ENCODE measurements at places on chromosomes 2 and 18. TPM values are rescaled to one million over a fixed set of nuclear protein-coding genes. Genes with fewer than 3 reads are reported as not detected.

GRCh38 chr2:130355172-130355577 is 681 bp upstream of the PTPN18 start:
- peak overlapping the region; percentile 45 for H3K4me3 ChIP-seq
- DNase-seq, result no peak
- H3K36me3 ChIP-seq, result no peaks in the 10 kb centered on the region
- peak overlapping the region; percentile 37 for H3K27ac ChIP-seq
- H3K4me1 ChIP-seq, result peaks cover 2% of the 10 kb centered on the region

DNA sequence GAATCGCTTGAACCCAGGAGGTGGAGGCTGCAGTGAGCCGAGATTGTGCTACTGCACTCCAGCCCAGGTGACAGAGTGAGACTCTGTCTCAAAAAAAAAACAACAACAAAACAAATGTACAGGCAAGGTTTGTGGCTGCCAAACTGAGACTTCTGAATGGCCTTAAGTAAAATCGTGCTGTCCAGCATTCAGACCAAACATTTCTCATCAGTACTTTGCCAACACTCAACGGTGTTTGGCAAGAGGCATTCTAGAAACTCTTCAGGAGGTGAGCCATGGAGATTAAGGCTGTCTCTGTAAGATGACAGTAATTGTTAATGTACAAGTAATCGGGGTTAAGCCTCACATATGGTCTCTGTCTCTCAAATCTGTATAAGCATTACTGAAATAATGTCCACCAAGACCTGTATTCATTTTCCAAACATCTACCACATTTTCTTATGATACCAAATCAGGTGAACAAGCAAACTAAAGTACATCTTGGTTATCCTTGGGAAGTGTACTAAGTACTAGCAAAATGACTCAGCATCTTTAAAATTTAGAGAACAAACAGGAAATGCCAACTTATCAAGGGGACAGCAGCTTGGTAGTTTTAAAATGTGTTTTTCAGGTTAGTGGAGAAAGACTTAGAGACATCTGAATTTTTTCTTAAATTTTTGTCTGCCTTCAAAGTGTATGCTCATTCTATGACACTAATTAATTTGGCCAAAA is 29.3 kb downstream of the SERPINE2 start:
- no peak overlapping the region for H3K4me3 ChIP-seq
- no peaks in the 10 kb centered on the region for H3K27me3 ChIP-seq
- peaks cover 4% of the 10 kb centered on the region for H3K4me1 ChIP-seq

DNA sequence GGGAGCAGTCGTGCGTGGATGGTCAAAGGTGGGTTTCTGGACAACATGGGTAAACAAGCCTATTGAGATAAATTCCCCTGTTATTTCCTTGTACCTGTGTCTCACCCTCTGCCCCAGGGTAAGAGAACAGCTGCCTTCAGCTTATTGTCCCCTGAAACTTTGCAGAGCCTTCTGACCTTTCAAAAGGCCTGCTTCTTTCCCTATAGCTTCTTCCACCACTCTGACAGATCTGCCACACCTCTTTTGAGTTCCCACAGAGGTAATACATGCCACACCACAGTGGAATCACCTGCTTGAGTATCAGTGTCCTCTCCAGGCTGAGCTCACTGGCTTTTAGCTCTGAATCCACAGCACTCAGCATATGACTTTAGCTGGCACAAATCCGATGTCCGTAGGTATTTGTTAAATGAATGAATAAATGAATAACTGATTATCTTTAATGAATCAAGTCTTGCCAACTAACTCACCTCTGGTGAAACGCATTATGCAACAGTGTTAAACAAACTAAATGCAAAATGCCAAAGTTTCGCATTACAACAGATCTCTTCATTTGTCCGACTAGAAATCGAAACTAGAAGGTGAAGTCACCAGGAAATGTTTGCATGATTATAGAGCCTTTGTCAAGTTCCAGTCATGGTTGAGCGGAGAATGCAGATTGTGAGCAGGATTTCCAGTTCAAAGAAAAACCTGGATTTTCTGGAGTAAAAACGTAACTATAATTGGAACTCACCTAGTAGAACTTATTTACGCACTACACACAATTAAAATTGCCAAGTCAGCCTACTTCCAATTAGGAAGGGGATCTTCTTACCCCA is 16.4 kb downstream of the DYNAP start:
- no peaks in the 10 kb centered on the region for H3K36me3 ChIP-seq
- no peaks in the 10 kb centered on the region for H3K27me3 ChIP-seq
- no peak overlapping the region for H3K4me3 ChIP-seq
- peak; percentile 53 for DNase-seq
- no peak overlapping the region for H3K27ac ChIP-seq
- H3K4me1 ChIP-seq, result no peaks in the 10 kb centered on the region

The EPB41L3 gene
- total RNA-seq, result 37.0 TPM

- H3K4me3 ChIP-seq, result peak overlapping the region; percentile 57
- H3K36me3 ChIP-seq, result no peaks in the 10 kb centered on the region
- H3K4me1 ChIP-seq, result peaks cover 8% of the 10 kb centered on the region
- DNase-seq, result no peak
- no peak overlapping the region for H3K27ac ChIP-seq
Observed at GRCh38 chr2:224038830-224039079, 331 bp downstream of the SERPINE2 start.

- DNase-seq, result no peak
- H3K36me3 ChIP-seq, result no peaks in the 10 kb centered on the region
- no peak overlapping the region for H3K4me3 ChIP-seq
- H3K27me3 ChIP-seq, result no peaks in the 10 kb centered on the region
- H3K27ac ChIP-seq, result no peak overlapping the region
- H3K4me1 ChIP-seq, result peaks cover 7% of the 10 kb centered on the region
Observed at GRCh38 chr2:20397811-20398447, 47.3 kb upstream of the PUM2 start.

DNA sequence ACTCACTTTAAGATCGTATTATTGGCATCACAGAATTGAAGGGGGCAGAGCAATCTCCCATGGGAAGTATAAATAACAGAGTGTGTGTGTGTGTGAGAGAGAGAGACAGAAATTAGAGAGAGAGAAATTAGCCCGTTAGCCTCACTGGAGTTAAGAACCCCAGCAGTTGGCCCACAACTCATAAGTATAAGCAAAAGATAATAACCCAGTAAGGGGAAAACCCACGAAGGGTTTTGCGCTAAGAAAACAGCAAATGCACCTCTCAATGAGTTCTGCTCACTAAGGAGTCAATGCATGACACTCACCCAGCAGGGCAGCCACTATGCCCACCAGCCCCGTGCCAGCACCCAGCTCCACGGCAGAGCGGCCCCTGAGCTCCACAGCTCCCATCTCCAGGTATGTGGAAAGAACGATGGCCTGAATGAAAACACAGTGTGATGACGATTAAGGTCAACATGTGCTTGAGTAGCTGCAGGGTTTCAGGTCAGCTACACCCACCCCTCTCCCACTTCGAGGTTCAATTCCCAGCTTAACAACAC is 3.6 kb downstream of the METTL21A start:
- DNase-seq, result no peak
- peaks cover 12% of the 10 kb centered on the region for H3K4me1 ChIP-seq
- no peak overlapping the region for H3K4me3 ChIP-seq
- no peaks in the 10 kb centered on the region for H3K27me3 ChIP-seq
- H3K27ac ChIP-seq, result no peak overlapping the region
- no peaks in the 10 kb centered on the region for H3K36me3 ChIP-seq

- peak; percentile 95 for DNase-seq
- peak overlapping the region; percentile 77 for H3K27ac ChIP-seq
- no peak overlapping the region for H3K4me3 ChIP-seq
- no peaks in the 10 kb centered on the region for H3K36me3 ChIP-seq
- H3K4me1 ChIP-seq, result peaks cover 38% of the 10 kb centered on the region
- no peaks in the 10 kb centered on the region for H3K27me3 ChIP-seq
Observed at GRCh38 chr18:77067291-77068061, 65.1 kb downstream of the MBP start.

GRCh38 chr2:55419233-55419678 is 400 bp downstream of the CCDC88A start:
- no peaks in the 10 kb centered on the region for H3K27me3 ChIP-seq
- no peaks in the 10 kb centered on the region for H3K36me3 ChIP-seq
- DNase-seq, result peak; percentile 39
- H3K4me3 ChIP-seq, result peak overlapping the region; percentile 89

Measured in fibroblast of lung (primary cell).